ENCODE measurements at places on chromosomes 16 and 17. TPM values are rescaled to one million over a fixed set of nuclear protein-coding genes. Genes with fewer than 3 reads are reported as not detected.

The HSD17B1 gene
- total RNA-seq: 1.7 TPM

The CLEC18B gene
- total RNA-seq: 0.31 TPM

The PLXDC1 gene
- total RNA-seq: 0.28 TPM

The GAST gene
- total RNA-seq: not detected

The BIRC5 gene
- 114 TPM for total RNA-seq

The KCNH6 gene
- total RNA-seq: 2.8 TPM

The CTRB1 gene
- not detected for total RNA-seq

The EVPL gene
- total RNA-seq: 1.3 TPM

The GPR139 gene
- total RNA-seq: 1.8 TPM

The NHERF2 gene
- total RNA-seq: 15.4 TPM

The EVPLL gene
- 0.42 TPM for total RNA-seq

The NPIPA2 gene
- 6.7 TPM for total RNA-seq

The KRTAP4-3 gene
- total RNA-seq: not detected

The FA2H gene
- total RNA-seq: 6.3 TPM

The PDE6G gene
- 4.0 TPM for total RNA-seq

The PLA2G10 gene
- total RNA-seq: 0.94 TPM

The ENPP7 gene
- total RNA-seq: not detected

The GRN gene
- 193 TPM for total RNA-seq

The ARHGAP23 gene
- total RNA-seq: 150 TPM

The STAT5B gene
- total RNA-seq: 60.5 TPM

The KRTAP4-1 gene
- not detected for total RNA-seq

The TSR3 gene
- total RNA-seq: 98.8 TPM

The PRSS21 gene
- total RNA-seq: 2.4 TPM

The HOXB3 gene
- not detected for total RNA-seq

The EMP2 gene
- 7.4 TPM for total RNA-seq

The OR1E2 gene
- not detected for total RNA-seq

The PALB2 gene
- total RNA-seq: 30.8 TPM

The CCL1 gene
- total RNA-seq: not detected

Measured in GM23338 (cell line).